ENCODE measurements at places on chromosomes 7 and 10. TPM values are rescaled to one million over a fixed set of nuclear protein-coding genes. Genes with fewer than 3 reads are reported as not detected.

DNA sequence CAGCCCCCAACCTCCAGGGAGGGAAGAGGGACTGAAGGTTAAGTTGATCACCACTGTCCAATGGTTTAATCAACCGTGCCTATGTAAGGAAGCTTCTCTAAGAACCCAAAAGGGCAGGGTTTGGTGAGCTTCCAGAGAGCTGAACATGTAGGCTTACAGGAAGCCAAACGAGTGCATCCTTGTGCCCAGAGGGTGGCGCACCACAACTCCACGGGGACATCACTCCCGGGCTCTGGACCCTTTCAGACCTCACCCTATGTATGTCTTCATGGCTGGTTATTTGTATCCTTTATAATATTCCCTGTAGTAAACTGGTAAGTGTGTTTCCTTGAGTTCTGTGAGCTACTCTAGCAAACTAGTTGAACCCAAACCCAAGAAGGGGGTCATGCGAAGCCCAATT is 11.5 kb upstream of the NFKB2 start:
- DNase-seq, result no peak

- no peak for DNase-seq
Measured at GRCh38 chr10:119526621-119527592, 15.6 kb downstream of the RGS10 start.

GRCh38 chr7:151051108-151051507 is 2.8 kb downstream of the ASIC3 start:
- no peak for DNase-seq

GRCh38 chr10:68135362-68135761 is 26.1 kb downstream of the MYPN start:
- DNase-seq, result no peak

DNA sequence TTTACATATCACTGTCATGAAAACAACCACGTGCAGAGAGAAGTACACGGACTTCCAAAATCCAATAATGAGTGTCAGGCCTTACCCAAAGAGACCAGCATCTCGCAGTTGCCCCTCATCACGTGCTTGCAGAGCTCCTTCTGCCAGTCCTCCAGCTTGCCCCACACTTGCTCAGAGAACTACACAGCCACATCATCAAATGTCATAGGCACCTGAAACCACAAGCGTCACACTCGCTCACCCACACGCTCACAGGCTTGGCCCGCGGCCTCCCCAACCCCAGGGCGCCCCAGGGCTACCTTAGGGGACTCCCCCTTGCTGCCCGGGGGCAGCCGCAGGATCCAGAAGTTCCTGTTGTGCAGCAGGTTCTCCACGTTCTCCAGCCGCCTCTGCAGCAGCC is 123.4 kb upstream of the ZNF746 start:
- no peak for DNase-seq

DNA sequence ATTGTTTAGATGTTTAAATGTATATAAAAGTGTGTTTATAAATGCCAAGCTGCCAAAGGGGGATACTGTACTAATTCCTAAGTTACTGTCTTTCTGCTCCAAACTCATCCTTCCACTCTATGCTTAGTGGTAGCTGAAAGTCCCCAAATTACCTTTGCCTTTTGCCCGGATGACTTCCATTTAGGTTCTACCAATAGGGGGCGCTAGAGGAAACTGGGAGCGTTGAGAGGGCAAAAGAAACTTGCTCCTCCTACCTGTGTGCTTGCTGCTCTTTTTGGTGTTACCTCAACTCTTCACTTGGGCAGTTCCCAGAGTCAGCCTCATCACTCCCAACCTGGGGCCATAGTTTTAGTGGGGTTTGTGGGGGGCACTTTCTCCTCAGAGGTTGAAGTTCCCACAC is 5.9 kb upstream of the OR2A25 start:
- no peak for DNase-seq

Gene FBXL13
- total RNA-seq, result 0.25 TPM

Gene DDX56
- total RNA-seq, result 92.8 TPM

Measured in MG63 (cell line).